Left cardiac atrium (tissue), 4 donors: ENCODE measurements at places on chromosomes 11 and 22. TPM values are rescaled to one million over a fixed set of nuclear protein-coding genes. Genes with fewer than 3 reads are reported as not detected.

DNA sequence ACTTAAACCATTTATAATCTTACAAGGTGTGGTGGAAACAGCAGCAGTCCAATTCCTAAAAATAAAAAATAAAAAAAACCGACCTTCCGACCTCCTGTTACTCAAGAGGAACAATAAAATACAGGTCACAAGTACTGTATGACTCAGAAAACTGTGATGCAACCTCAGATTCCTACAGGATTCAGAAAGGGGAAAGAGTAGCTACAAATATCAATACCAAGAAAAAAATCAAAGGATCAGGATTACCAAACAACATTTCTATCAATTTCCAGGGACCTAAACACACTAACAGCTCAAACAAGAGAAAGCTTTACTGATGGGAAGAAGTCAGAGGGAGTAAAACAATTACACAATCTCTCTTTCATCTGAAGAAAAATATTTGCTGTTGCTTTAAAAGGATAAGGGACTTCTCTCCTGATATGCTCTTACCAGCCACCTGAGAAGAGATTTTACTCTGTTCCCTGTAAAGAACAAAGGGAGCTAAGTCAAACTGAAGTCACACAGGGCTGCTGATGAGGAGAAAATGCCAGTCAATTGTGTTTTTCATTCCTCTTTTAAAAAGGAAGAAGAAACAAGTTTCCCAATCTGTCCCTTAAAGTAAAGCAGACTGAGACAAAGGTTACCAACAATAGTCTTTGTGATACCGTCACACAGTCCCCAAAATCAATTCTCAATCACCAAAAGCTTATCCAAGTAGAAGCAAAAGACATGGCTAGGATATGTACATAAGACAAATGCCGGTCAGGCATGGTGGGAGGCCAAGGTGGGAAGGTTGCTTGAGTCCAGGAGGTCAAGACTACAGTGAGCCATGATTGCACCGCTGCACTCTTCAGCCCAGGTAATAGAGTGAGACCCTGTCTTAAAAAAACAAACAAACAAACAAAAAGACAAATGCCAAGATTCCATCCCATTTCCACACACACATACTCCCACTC lies 39.3 kb downstream of the AMBRA1 start:
- no peak for DNase-seq

ZBTB16 gene
- 79.5 TPM for total RNA-seq

DNA sequence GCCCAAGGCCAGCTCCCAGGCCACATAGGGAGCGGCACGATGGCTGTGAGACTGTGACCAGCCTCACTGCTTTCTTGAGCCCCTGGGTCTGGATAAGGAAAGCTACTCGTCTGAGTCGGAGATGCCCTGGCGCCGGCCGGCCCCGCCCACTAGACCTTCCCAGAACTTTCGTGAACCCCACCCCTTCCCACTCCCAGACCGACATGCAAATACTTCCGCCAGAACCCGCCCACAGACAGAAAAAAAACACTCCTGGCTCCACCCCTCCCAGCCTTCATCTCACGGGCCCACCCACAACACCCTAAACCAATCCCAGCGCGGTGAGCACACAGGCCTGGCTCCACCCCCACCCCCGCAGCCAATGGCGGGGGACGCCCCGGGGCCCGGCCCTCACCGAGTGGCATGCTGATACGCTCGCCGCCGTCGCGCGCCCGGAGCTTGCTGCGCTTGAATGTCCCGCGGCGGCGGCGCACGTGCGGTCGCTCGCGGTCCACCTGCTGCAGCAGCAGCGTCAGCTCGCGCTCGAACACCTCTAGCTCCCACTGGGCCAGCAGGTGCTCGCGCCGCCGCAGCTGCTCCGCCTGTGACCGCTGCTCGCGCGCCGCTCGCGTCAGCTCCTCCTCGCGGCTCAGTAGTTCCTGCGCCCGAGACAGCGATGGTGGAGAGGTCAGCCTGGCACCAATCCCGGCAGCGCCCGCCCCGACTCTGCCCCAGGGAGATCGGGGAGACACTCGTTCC lies 7.0 kb downstream of the MAP3K11 start:
- DNase-seq, result peak; percentile 95

- no peak for DNase-seq
Observed at GRCh38 chr22:44045145-44045544, 21.0 kb downstream of the PARVB start.

DNA sequence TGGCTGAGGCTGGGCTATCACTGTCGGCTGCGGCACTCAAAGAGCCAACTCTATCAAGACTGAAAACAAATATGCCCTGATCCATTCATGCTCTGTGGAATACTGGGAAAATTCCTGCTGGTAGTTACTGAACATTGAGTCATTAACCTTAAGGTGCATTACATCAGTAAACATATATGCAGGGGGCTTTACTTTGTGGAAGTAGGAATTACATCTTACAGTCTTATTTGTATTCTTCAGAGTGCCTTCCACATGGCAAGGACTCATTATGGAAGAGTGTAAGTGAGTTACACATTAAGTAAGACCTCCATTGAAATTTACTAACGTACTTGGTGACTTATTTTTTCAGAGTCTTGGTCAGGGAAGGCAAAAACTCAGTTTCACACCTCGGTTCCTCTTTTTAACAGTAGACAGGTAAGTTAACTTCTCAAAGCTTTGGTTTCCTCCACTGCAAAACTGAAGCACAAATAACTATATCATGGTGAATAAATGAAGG lies 4.5 kb downstream of the OR5B21 start:
- DNase-seq, result no peak

DNA sequence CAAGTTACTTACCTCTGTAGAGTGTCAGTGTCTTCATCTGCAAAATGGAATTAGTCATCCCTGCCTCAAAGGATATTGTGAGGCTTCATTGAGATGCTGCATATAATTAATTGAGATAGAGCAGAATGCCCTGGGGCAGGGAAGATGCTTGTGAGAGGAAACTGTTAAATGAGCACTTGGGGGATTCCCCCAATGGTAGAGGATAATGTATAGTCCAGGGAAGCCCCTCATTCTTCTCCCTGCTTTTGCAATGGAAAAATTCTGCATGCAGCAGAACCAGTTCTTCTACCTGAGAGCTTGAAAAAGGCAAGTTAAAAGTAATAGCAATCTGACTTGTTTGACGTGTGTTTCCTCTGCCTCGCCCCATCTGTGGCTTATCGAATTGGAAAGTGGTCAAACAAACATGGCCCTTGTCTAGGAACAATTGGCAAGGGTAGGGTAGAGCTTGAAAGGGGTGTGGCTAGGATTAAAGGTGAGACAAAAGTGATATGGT lies 90.9 kb downstream of the NAV2 start:
- no peak for DNase-seq

CRYBB3 gene
- not detected for total RNA-seq
